ENCODE measurements at places on chromosomes 13 and 19.

GRCh38 chr13:113121183-113121927 is 1.2 kb upstream of the F10 start:
- no peak for DNase-seq

DNA sequence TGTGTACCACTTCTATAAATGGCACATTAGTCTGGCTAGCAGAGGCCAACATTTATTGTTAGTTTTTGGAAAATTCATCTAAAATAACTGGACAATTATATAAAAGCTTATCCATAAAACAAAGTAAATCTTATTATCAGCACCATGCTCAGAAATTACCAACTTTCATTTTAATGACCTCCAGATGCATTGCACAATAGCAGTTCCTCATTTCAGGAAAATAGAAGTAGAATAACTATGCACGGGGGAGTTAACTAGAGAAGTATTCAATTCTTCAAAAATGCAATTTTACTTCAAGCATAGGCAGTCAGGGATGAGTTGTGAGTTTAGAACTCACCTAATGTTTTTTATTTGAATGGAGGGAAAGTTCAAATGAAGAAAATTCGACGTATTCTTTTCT is 1023.5 kb downstream of the PCDH17 start:
- DNase-seq = no peak

DNA sequence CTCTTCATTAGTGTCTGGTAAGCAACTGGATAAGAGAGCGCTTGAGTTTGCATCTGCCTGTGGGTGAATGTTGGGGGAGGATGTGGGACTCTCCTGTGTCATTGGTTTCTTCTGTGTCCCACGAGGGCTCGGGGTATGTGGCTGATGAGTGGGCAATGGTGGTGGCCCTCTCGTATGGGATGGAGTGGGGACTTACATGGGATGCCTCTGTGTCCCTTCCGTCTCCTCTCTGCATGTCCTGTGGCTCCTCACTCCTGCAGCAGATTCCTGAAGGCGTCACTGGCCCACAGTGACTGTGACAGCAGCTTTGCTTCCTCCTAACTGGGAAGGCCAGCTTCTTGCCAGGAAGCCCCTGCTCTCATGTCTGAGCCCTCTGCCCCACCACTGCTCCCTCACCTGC is 2.6 kb upstream of the LRP3 start:
- no peak for DNase-seq

- no peak for DNase-seq
Observed at GRCh38 chr13:38897521-38897920, 93.1 kb downstream of the STOML3 start.

- no peak for DNase-seq
Observed at GRCh38 chr19:35755550-35756376, 1.1 kb downstream of the HSPB6 start.

All from NCI-H524 (cell line).